MCF 10A (cell line): ENCODE measurements at places on chromosomes 1 and 21. TPM values are rescaled to one million over a fixed set of nuclear protein-coding genes. Genes with fewer than 3 reads are reported as not detected.

- peak; percentile 56 for DNase-seq
Observed at GRCh38 chr1:236522937-236523703, 662 bp upstream of the LGALS8 start.

DNA sequence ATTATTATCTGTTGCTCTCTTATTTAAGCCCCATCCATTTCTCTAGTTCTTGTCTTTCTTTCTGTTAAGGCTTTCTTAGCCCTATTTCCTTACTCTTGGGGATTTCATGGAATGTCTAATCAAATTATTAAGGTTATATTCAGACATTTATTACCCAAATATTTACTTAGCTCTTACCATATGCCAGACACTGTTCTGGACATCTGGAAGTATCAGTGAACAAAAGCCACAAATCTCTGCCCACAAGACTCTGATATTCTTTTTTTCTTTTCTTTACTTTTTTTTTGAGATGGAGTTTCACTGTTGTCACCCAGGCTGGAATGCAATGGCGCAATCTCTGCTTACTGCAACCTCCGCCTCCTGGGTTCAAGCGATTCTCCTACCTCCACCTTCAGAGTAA is 74.3 kb upstream of the NBL1 start:
- DNase-seq: no peak

- DNase-seq: no peak
Observed at GRCh38 chr1:20565234-20565633, 12.9 kb downstream of the FAM43B start.

- peak; percentile 40 for DNase-seq
Observed at GRCh38 chr21:36104317-36105300, 30.3 kb upstream of the CBR3 start.

DNA sequence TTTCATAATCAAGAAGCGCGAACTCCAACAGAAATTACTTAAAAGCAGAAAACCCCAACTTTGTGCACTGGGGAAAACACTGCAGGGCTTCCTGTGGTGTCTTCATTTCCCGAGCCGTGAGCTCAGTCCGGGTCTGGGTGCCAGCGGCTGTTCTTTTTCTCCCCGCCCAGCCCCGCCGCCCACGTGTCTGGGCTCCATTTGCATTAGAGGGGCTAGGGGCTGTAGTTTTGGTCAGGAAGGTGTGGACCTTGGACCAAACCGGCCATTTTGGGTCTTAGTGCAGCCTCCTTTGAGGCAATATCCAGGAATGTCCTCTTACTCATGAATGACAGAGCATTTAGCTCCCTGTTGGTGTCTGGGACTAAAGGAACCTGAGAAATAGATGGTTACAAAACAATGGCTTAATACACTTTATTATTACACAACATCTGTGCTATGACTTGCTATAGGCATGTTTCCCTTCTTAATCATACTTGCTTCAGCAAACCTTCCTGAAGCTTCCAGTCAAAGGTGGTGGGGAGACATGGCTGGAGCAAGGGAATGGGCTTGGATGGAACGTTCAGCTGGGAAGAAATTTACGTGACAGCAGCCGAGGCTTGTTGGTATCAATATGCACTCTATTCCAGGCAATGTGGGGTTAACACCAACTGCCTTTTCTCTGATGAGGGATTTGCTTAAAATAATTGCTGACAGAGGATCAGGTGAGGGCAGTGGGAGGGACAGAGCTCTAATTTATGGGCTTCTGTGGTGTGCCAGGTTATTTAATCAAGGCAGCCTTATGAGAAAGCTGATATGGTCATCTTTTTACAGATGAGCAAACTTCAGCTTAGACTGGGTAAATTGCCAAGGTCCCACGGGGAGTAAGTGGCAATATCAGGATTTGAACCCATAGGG is 1.1 kb downstream of the AGTRAP start:
- DNase-seq: peak; percentile 95

- DNase-seq: no peak
Observed at GRCh38 chr1:47207803-47208373, 18.1 kb upstream of the PDZK1IP1 start.

DNA sequence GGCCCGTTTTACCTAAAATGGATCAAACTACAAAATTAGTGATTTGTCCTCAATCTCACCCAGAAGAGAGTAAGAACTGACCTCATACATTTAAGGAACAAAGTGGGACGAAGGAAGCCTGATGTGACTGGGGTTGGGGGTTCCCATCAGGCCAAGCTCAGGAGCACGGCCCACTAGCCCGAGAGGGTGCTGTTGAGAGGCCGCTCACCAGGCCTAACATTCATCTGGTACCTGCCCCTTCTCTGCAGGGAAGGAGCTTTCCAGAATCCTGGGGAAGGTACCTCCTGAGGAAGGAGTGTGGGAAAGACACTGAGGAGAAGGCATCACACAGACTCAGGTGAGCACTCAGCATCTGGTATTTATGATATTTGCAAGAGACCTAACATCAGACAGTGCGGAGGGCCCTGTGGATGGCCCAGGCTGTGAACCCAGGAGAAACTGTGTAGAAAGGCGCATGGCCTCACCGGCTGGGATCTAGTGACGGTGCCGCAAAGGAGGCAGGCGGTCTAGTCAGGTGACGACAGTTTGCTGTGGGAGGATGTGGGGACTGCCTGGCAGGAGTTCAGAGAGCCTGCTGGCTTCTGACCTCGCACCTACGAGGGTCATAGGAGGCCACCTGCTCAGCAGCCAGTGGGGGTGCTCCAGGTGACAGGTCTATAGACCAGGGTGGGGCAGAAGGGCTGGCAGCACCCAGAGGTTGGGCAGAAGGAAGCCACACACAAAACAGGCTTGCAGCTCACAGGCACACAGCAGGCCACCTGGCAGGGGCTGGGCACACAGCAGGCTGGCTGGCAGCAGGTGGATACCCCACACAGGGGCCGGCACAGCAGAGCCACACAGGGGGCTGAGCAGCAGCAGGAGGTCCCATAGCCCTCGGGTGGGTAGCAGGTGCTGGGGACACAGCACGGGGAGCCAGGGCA is 543 bp downstream of the KRTAP12-4 start:
- no peak for DNase-seq

- peak; percentile 58 for DNase-seq
Observed at GRCh38 chr1:229287267-229287666, 16.4 kb downstream of the RAB4A start.

GRCh38 chr1:150093805-150094204 is 26.2 kb downstream of the VPS45 start:
- DNase-seq: no peak

GRCh38 chr1:60622486-60622885 is 459.9 kb upstream of the NFIA start:
- no peak for DNase-seq

DNA sequence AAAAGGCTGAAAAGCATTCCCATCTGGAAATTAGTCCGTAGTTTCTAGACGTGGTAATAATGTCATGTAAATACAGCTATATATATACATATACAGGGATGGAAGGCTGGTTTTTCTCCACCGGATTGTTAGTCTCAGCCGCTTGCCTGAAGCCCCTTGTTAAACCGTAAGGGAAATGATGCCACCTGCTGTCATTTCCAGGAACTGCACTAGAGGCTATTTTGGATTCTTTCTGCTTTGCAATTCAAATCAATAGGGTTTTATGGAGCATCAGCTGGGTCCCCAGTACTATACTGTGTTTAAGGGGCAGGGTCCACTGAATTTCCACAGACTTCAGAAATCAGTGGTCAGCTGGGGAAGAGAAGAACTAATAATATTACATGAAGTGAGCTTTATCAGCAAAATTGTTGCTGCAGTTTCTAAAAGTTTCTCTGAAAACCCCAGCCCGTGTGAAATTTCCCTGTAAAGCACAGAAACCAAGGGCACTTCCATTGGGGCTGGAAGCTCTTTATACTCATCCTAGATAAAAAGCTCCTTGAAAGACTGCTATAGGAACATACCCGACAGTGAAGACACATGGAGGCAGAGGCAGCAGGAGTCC is 33.8 kb upstream of the MPZL1 start:
- DNase-seq: peak; percentile 93

DNA sequence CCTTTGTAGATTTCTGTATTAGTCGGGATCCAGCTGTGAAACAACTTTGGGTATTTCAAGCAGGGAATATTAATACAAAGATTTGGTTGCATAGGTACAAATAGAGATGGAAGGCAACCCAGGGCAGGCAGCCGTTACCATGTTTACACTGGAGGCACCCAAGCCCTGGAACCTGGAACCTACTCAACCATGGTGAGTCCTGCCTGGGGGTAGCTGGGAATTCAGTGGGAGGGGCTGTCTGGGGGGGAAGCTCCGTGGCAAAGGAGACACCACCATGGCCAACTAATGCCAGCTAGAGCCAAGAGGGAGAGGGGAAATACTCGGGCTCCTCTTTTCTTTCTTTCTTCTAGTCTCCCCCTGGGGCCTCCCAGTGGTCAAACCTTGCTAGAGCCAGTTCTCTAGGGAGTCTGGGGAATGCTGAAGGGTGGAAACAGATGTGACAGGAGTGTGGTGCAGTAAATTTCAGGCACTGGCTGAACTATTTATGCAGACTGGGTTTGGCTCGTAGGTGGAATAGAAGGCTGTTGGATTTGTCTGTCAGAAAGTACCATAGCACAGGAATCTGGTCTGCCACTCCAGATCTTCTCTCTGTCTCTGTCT is 91.9 kb upstream of the CACNA1E start:
- DNase-seq: peak; percentile 32

DNA sequence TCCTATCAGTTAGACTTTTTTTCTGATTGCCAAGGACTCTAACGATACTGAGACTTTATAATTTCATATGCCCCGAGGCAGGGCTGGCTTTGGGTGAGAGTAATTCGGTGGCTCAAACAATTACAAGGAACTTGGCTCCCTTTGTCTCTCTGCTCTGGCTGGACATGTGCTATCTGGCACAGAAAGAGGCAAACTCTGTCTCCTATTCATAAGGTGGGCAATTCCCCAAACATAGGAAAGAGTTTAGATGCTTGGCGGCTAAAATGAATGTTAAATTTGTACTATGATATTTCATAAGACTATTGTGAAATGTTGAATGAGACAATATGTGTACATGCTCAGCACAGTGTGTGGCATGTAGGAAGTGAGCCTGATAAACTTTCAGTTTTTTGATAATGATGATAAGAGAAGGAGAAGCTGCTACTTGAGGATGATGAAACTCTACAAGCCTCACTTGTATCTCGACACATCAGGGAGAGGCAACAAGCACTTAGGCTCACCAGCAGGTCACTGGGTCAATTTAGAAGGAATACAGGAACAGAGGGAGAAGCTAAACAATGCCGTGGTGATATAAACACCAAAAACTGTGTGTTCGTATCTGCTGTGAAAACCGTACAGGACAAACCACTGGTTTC is 12.6 kb upstream of the NTPCR start:
- peak; percentile 68 for DNase-seq

GRCh38 chr1:97145321-97145956 is 423.9 kb downstream of the PTBP2 start:
- peak; percentile 76 for DNase-seq

DNA sequence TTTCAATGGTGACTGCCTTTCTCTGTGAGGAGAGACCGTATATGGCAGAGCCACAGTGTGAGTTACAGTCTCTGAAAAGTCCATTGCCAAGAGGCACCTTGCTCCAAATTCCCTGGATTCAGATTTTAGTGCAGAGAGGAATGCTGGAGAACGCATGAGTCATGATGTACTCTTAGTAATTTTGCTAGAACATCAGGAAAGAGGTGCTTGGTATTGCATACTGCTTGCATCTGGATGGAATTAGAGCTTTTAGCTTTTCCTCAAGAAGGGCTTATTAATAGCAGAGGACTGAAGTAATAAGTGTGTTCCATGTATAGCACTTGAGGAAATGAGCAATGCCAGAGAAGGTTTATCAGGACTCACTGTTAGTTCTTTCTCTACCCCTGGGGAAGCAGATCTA is 40.5 kb upstream of the AKT3 start:
- peak; percentile 68 for DNase-seq

DNA sequence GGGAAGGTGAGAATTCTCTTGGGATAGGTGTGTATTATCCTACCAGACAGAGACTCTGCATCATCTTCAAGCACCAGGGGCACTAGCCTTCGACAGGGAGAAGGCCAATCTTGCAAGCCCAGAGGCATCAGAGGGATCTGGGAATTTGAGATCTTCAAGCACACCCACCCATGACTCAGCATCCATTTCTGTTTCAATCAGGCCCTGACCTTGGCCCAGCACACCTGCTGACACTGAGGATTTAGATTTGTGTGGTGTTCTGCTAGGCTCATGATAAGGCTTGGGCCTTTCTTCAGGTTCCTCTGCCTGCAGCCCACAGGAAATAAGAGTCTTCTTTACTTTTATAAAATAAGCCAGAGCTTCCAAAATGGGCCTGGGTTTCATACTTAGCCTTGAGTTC is 6.6 kb upstream of the PCP4 start:
- DNase-seq: no peak

DNA sequence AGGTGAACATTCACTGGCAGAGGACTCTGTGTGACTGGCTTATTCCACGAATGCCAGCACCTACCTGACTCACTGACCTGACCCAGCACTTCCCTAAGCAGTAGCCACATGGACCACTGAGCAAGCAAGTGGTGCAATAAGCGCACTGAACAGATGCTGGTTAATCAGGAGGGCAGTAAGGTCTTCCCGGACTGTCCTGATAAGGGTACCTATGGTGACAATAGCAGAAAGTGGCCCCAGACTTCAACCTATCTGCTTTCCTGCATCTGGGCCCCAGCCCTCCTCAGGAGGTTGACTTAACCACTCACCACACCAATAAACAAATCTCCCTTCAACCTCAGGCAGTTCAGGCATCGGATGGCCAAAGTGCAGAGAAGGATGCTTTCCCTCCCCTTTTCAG is 65.7 kb downstream of the SETD4 start:
- DNase-seq: no peak

GRCh38 chr1:33130297-33130696 is 49.3 kb downstream of the AZIN2 start:
- peak; percentile 43 for DNase-seq

DNA sequence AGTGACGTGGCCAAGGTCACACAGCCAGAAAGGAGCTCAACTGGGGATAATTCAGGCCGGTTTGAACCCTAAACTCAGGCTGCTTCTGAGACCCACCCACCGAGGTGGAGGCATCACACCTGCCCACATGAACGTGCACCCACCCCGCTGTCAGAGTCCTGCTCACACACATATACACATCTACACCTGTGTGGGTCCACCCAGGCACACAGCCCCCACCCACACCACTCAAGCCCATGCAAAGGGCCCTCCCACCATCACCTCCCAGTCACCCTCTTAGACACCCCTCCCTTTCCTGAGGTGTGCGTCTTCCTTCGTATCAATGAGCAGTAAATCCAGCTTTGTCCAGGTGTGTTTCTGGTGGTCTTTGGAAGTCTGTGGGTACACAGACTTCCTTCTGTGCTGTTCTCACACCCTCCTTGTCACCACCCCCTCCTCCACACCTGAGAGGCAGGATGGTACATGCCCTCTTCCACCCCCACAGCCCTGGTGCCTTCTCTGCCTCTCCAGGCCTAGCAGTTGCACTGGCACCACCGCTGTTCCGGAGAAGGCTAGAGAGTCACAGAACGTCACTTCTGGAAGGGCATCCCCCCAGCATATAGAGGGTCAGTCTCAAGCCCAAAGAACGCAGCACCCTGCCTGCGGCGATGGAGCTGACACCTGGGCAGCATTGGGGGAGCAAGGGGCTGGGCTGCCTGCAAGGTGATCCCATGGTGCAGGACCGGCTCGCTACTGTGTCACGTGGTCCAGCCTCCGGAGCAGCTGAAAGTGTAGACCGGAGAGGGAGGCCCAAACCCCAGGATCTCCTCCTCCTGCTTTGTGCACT is 18.9 kb upstream of the FAM131C start:
- no peak for DNase-seq

The HES5 gene
- total RNA-seq: not detected in 2 replicates

The S100B gene
- total RNA-seq: not detected in 2 replicates

The SPRR2E gene
- not detected in 2 replicates for total RNA-seq

The MATN1 gene
- 0.32 and 0.47 TPM in 2 replicates for total RNA-seq
